ELF-1 (cell line): ENCODE measurements at places on chromosomes 3 and 15.

- peak; percentile 51 for DNase-seq
These were observed 26.8 kb upstream of the SEMA4B start for GRCh38 chr15:90174140-90174875.

DNA sequence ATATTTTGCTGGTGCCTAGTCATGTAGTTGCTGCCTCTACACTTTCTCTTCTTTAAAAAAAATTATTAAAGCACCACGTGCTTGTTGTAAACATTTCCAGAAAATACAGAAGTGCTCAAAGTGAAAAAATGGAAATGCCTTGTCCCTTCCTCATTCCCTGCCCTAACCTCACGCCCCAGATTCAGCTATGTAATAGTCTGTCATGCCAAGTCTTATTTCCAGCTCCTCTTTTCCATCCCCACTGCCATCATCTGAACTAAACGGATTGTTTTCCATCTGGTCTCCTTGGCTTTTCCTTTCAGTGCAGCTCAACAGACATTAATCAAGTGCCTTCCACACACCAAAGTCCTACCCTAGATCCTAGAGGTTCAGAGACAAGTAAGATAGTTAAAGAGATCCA lies 15.5 kb downstream of the ZNF774 start:
- DNase-seq, result no peak

GRCh38 chr3:38649500-38650247 lies at the start of gene SCN5A:
SCN5A (minus strand) TSS chr3:38649687; CDS start chr3:38633307, 16,380 bp downstream.
- peak; percentile 28 for DNase-seq

GRCh38 chr3:15646851-15647511 lies 45.4 kb downstream of the BTD start:
- peak; percentile 74 for DNase-seq

DNA sequence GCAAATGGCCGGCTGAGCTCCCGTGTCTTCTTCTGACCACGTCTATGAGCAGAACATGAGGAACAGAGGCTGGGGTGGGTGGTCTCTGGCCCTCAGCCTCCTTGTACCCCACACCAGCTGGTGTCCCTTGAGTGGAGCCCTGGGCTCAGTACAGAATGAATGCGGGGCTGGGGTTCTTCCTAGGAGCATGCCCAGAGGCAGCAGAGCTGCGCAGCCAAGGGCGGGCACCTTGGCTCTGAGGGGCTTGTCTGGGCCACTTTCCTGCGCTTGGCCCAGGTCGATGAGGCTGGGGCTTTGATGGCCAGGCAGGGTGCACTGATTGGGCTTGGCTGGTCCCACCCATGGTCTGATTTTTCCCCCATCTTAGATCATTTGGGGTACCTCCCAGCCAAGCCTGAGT lies 6.4 kb downstream of the SCN5A start:
- no peak for DNase-seq

DNA sequence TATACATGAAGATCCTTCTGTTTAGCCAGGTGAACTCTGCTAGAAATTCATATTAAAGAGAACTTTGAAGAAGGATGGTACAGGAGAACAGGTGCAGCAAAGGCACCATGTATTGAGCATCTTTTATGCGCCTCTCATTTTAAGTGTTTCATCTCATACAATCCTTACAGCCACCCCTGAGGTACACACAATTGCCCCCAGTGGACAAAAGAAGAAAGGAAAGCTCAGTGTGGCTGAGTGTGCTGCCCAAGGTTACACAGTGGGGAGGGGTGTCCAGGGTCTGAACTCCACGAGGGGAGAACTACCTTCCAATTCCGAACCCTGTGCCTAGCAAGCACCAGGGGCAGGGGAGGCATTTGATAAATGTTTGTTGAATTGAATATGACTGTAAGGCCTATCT lies 98.6 kb downstream of the MECOM start:
- no peak for DNase-seq

DNA sequence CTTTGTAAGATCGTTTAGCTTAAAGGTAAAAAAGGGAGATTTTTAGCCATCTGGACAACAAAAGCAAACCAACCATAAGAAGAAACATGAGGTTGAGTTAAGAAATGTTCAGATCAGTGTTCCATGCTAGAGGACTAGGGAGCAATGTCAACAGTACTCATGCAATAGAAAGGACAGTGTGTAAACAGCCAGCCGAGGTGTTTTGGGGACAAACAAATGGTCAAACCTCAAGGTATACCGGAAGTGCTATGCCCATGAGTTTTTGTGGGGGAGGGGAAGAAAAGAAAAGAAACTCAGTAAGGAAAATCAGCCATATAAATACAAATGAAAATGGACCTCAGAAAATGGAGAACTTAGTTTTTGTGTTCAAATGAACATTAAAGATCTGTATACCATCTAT lies 289.5 kb upstream of the GRM7 start:
- no peak for DNase-seq

DNA sequence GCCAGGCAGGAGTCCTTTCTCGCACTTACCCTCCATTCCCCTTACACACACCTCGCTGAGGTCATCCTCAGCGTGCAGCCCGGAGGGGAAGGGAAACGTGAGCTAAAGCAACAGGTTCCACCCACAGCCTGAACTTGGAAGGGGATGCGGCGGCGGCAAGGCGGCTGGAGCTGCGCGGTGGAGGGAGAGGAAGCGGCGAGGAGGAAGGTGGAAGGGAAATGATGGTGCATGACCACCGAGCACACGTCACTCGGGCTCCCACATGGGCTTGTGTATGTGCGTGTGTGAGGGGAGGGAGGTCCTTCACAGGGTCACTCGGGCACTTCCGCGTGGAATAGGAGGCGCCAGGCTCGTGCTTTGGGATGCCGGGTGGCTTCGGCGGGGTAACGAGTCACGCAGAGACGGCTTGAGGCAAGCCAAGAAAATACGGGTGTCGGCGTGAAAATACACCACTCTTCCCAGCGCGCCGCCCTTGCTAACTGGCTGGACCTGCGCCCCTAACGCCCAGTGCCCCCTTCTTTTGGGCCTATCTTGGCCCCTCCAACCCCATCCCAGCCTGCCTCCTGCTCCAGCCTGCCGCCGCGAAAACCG lies 225.5 kb upstream of the IL12A start:
- DNase-seq, result peak; percentile 75

DNA sequence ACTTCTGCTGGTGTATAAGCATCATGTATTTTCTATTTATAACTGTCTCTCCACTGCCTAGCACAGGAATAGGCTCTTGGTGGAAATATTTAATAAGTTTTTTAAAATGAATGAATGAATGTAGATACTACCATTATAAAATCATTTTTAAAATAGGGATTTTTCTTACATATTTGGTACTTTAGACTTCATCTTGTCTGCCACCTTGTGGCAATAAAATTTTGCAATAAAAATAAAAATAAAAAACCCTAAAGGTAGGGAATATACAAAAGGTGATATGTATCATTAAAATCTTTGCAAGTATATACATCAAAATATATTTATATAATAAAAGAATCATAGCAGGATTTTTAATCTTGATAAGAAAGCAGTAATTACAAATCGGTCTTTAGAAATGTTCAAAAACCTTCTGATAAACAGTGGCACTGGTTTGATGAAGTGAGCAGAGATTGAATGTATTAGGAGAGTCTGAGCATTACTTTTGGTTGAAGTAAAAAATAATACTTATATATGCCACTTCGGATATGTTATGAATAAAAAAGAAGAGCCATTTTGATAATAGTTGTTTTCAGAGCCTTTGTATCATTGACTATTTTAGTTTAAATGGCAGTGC lies 95.2 kb downstream of the SPATA16 start:
- no peak for DNase-seq

GRCh38 chr15:39199076-39199475 lies 381.8 kb upstream of the THBS1 start:
- DNase-seq, result peak; percentile 73

- DNase-seq, result peak; percentile 30
These were observed 399.8 kb downstream of the SHQ1 start for GRCh38 chr3:72448375-72448823.

- DNase-seq, result no peak
These were observed 467 bp downstream of the TIPIN start for GRCh38 chr15:66356077-66356358.

- DNase-seq, result no peak
These were observed 402.3 kb upstream of the RGMA start for GRCh38 chr15:93491291-93491690.

- DNase-seq, result no peak
These were observed 279.8 kb downstream of the ZPLD1 start for GRCh38 chr3:102714567-102714966.
